Ovary (tissue), 10 donors: ENCODE measurements at places on chromosomes 16 and 17. TPM values are rescaled to one million over a fixed set of nuclear protein-coding genes. Genes with fewer than 3 reads are reported as not detected.

DNA sequence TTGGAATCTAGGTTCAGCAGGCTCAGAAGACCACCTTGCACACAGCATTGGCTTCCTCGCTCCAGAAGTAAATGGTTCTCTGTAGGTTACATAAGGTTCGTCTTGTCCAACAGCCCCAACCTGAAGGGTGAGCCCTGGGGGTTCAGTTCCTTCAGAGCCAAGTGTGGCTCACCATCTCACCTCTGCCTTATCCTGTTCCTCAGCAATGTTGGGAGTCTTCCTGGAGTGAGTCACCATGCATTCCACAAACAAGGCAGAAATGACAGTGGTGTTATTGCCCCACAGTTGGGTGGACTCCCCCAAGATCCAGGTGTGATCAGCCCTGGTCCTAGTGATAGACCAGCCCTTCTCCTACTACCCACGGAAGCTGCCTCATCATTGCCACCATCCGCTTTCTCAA lies 26.8 kb upstream of the SMPD3 start:
- H3K27me3 ChIP-seq: no peaks in the 10 kb centered on the region
- DNase-seq: no peak
- no peaks in the 10 kb centered on the region for H3K36me3 ChIP-seq
- H3K4me1 ChIP-seq: peaks cover 7% of the 10 kb centered on the region
- no peak overlapping the region for H3K27ac ChIP-seq
- H3K4me3 ChIP-seq: no peak overlapping the region

- no peaks in the 10 kb centered on the region for H3K36me3 ChIP-seq
- H3K4me1 ChIP-seq: no peaks in the 10 kb centered on the region
- DNase-seq: no peak
- no peak overlapping the region for H3K27ac ChIP-seq
- H3K4me3 ChIP-seq: no peak overlapping the region
- H3K27me3 ChIP-seq: no peaks in the 10 kb centered on the region
Measured at GRCh38 chr16:31833047-31833446, 40.6 kb upstream of the ZNF267 start.

DNA sequence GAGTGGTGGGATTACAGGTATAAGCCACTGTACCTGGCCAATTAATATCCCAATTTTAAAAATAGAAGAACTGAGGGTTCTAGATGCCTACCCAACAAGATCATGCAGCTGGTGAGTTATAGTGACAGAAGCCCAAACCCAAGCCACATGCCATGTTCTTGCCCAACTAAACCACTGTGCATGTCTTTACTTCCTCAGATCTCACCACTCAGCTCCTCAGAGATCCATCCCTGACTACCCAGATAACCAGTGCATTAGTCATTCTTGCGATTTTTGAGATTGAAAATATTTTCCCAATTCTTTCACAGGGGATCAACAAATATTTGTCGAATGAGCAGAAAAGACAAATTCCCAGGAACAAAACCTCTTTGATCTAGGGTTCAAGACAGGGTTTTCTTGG lies 303.1 kb downstream of the CBLN1 start:
- H3K4me1 ChIP-seq: no peaks in the 10 kb centered on the region
- H3K27ac ChIP-seq: no peak overlapping the region
- no peaks in the 10 kb centered on the region for H3K27me3 ChIP-seq
- no peak for DNase-seq
- H3K4me3 ChIP-seq: no peak overlapping the region
- no peaks in the 10 kb centered on the region for H3K36me3 ChIP-seq

- no peak overlapping the region for H3K27ac ChIP-seq
- peaks cover 8% of the 10 kb centered on the region for H3K4me1 ChIP-seq
- no peak for DNase-seq
- no peak overlapping the region for H3K4me3 ChIP-seq
- H3K27me3 ChIP-seq: no peaks in the 10 kb centered on the region
Measured at GRCh38 chr17:62062302-62062701, 2.8 kb downstream of the MED13 start.

DNA sequence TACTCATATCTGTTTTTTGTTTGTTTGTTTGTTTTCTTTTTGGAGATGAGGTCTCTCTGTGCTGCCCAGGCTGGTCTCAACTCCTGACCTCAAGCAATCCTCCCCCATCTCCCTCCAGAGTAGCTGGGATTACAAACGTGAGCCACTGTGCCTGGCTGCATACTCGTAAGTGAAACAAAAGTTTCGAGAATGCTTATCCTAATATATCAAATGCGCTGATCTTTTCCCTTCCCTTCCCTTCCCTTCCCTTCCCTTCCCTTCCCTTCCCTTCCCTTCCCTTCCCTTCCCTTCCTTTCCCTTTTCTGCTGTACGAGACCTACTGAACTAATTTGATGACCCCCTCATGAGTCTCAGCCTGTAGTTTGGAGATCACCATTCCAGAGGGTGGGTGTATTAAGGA lies 122.1 kb downstream of the RGS9 start:
- H3K4me3 ChIP-seq: no peak overlapping the region
- H3K27me3 ChIP-seq: no peaks in the 10 kb centered on the region
- no peak for DNase-seq

- no peaks in the 10 kb centered on the region for H3K36me3 ChIP-seq
Measured at GRCh38 chr16:46822270-46822669, 8.7 kb downstream of the C16orf87 start.

GRCh38 chr16:67934306-67935100 lies 2.1 kb downstream of the PSMB10 start:
- no peaks in the 10 kb centered on the region for H3K27me3 ChIP-seq
- H3K27ac ChIP-seq: peak overlapping the region; percentile 85
- no peak for DNase-seq
- H3K4me3 ChIP-seq: peak overlapping the region; percentile 96
- H3K4me1 ChIP-seq: peaks cover 11% of the 10 kb centered on the region

GRCh38 chr17:67509390-67510287 lies 132.6 kb downstream of the PITPNC1 start:
- no peak overlapping the region for H3K4me3 ChIP-seq
- no peaks in the 10 kb centered on the region for H3K27me3 ChIP-seq
- H3K27ac ChIP-seq: no peak overlapping the region
- no peak for DNase-seq
- H3K36me3 ChIP-seq: no peaks in the 10 kb centered on the region
- H3K4me1 ChIP-seq: no peaks in the 10 kb centered on the region

DNA sequence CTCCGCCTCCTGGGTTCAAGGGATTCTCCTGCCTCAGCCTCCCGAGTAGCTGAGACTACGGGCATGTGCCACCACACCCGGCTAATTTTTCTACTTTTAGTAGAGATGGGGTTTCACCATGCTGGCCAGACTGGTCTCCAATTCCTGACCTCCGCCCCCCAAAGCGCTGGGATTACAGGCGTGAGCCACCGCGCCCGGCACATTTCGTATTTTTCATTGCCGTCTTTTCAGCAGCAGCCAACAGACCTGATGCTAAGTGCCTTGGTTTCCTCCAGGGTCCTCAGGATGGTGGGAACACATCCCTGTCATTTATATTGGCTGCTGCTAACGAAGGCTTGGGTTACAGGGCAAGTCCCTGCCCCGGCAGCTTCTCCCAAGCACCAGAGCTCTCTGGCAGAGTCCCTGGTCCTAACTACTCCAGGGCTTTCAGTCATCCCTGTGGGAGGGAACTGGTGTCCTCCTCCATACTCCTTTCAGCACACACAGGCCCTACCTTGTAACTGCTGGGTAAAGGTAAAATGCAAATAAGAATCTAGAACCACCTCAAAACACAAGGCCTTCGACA lies 1.5 kb upstream of the RNF157 start:
- DNase-seq: no peak
- H3K4me1 ChIP-seq: no peaks in the 10 kb centered on the region
- no peaks in the 10 kb centered on the region for H3K27me3 ChIP-seq
- no peak overlapping the region for H3K27ac ChIP-seq

GRCh38 chr17:36863676-36864612 lies 73.3 kb upstream of the LHX1 start:
- no peaks in the 10 kb centered on the region for H3K4me1 ChIP-seq
- no peak for DNase-seq
- H3K36me3 ChIP-seq: no peaks in the 10 kb centered on the region
- H3K4me3 ChIP-seq: no peak overlapping the region

The LPO gene
- total RNA-seq: not detected

The RABEP1 gene
- total RNA-seq: 25.0 TPM

The ITGA2B gene
- 1.5 TPM for total RNA-seq

The ENKD1 gene
- total RNA-seq: 21.7 TPM

The IRF8 gene
- 1.8 TPM for total RNA-seq

The ANKFN1 gene
- total RNA-seq: 4.4 TPM

The ZNF174 gene
- total RNA-seq: 14.3 TPM

The CCL7 gene
- total RNA-seq: not detected
